ENCODE measurements at places on chromosomes 13 and 19. TPM values are rescaled to one million over a fixed set of nuclear protein-coding genes. Genes with fewer than 3 reads are reported as not detected.

Gene PTGIR
- 14.8 TPM for total RNA-seq

Gene P2RY11
- total RNA-seq = 13.2 TPM

Gene CNMD
- total RNA-seq = not detected

DNA sequence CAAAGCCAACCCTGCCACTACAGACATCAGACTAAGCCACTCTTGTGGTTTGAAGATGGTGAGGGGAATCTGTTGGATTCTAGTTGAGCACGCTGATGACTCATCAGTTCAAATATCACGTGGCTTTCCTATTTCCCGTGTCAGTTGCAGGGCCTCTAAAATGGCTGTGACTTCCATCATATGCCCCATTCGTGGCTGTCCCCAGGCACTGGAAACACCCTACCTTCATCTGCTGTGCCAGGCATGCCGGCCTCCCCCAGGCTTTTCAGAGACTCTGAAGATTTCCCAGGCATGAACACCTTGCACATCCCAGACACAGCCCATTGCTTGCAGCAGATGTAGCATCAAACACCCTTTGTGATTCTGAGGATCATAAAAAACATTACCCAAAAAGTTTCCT, 659.9 kb downstream of the UQCRFS1 start:
- DNase-seq = no peak

GRCh38 chr19:8458380-8458779, 13.6 kb downstream of the HNRNPM start:
- DNase-seq = no peak

DNA sequence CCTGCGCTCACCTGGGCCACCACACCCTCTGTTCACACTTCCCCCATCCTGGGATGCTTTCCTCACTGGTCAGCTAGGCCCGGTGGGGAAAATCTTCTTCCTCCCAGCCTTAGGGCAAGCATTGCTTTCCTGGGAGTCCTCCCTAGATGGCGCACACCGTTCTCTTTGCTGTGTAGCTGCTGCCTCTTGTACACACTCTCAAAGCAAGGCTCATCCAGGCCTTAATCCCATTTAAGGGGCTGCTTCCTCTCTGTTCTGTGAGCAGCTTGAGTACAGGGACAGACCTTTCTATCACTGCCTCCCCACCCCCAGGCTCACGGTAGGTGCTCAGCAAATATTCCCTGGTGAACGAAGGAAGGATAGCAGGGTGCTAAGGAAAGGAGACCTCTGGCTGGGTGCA, 11.1 kb downstream of the SLC7A10 start:
- DNase-seq = no peak

DNA sequence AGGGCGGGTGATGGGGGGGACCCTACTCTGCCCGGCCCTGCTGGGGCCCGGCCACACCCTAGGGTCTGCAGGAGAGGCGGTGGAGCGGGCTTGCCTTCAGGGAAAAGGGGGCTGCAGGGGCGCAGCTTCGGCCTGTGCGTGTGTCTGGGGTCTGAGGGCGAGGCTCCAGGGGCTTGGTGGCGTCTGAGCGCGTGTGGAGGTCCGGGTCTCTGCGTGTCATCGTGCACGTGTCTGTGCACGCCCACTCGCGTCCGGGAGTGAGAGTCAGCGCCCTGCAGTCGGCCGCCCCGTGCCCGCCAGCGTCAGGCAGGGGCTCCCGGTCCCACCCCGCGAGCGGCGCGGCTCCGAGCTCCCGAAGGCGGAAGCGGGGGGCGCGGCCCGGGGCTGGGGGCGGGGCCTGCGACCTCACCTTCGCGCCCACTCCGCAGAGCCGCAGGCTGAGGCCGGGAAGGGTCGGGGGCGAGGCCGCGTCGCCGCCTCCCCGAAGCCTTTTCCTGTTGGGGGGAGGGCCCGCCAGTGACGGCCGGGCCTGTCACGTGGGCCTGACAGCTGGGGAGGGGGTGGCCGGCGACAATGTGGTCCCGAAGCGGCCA, at the start of gene ARHGAP45:
TSS of gene ARHGAP45 (plus strand) at position 420 of the 593 bp plus-strand sequence. CDS start 239 bp downstream, outside the sequence.
- peak; percentile 67 for DNase-seq

DNA sequence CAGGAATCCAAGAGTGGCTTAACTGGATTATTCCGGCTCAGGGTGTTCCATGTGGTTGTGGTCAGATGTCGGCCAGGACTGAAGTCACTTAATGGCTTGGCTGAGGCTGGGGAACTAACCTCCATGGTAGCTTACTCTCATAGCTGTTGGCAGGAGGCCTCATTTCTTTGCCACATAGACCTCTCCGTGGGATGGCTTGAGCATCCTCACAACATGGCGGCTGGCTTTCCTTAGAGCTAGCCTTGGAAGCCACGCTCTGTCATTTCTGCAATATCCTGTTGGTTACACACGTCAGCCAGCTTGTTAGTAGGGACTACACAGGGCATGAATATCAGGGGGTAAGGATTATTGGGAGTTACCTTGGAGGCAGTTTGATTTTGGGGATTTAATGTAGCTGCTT, 5.1 kb downstream of the CRX start:
- no peak for DNase-seq

Gene IGLON5
- not detected for total RNA-seq

- DNase-seq = no peak
These were observed 5.6 kb upstream of the ATP11A start for GRCh38 chr13:112684071-112684845.

Gene FAM83E
- total RNA-seq = 0.32 TPM

GRCh38 chr19:45827459-45828093, 12.5 kb upstream of the RSPH6A start:
- no peak for DNase-seq

Gene TUBA3C
- total RNA-seq = not detected

Gene SCEL
- 0.08 TPM for total RNA-seq

Gene CD209
- 18.3 TPM for total RNA-seq

GRCh38 chr19:44806291-44806690, 2.6 kb upstream of the BCAM start:
- DNase-seq = no peak

DNA sequence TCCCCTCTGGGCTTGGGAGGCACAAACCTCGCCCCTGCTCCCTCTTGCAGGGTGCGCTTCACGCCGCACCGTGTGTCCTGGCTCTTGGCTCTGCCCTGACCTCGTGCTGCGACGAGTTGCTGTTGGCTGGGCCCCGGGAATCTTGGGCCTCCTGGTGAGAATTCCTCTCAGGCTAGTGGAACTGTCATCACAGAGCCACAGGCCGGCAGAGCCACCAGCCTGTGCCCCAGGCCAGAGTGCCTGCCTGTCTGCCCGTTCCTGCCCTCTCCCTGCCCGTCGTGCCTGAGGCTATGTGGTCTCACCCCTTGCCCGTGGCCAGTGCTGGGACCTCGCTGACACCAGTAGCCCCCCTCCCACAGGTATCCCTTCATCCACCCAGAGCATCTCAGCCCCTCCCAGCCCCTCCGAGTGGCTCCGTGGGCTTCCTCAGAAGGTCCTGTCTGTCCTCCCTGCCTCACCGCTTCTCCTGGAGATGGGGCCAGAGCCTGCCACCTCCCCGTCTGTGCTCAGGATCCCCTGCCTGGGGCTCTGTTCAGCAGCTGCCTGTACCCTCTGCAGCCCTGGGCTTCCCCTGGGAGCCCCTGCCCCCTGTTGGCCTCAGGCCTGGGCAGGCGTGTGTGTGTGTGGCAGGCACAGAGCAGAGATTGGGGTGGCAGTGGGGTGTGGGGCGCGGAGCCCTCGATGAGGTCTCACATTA, 13.3 kb downstream of the NDUFB7 start:
- DNase-seq = no peak

Gene SOHLH2
- total RNA-seq = not detected

DNA sequence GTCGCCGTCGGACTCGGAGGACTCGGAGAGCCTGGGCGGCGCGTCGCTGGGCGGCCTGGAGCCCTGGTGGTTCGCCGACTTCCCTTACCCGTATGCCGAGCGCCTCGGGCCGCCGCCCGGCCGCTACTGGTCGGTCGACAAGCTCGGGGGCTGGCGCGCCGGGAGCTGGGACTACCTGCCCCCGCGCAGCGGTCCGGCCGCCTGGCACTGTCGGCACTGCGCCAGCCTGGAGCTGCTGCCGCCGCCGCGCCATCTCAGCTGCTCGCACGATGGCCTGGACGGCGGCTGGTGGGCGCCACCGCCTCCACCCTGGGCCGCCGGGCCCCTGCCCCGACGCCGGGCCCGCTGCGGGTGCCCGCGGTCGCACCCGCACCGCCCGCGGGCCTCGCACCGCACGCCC, 2.5 kb upstream of the GRWD1 start:
- DNase-seq = no peak

Gene RASGRP4
- 3.6 TPM for total RNA-seq
